Fibroblast of the aortic adventitia (primary cell): ENCODE measurements at places on chromosomes 1 and 21.

DNA sequence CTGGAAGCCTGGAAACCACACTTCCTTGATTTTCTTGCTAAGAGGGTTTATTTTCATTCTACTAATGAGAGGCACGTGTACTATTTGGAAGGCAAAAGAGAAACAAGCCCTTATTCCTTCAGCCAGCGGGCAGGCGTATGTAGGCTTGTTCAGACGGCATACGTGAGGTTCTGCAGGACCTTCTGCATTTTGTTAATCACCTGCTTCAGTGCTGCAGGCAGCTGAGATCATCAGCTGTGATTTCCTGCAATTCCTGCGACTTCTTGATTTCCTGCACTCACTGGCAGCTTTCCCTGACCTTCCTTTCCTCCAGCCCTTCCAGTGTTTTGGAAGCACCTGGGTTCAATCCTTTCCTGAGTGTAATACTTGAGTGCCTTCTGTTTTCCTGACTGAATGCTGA lies 43.4 kb downstream of the TSNAX start:
- peak; percentile 6 for DNase-seq

GRCh38 chr1:230868736-230869385 lies 540 bp upstream of the C1orf198 start:
- peak; percentile 46 for DNase-seq

DNA sequence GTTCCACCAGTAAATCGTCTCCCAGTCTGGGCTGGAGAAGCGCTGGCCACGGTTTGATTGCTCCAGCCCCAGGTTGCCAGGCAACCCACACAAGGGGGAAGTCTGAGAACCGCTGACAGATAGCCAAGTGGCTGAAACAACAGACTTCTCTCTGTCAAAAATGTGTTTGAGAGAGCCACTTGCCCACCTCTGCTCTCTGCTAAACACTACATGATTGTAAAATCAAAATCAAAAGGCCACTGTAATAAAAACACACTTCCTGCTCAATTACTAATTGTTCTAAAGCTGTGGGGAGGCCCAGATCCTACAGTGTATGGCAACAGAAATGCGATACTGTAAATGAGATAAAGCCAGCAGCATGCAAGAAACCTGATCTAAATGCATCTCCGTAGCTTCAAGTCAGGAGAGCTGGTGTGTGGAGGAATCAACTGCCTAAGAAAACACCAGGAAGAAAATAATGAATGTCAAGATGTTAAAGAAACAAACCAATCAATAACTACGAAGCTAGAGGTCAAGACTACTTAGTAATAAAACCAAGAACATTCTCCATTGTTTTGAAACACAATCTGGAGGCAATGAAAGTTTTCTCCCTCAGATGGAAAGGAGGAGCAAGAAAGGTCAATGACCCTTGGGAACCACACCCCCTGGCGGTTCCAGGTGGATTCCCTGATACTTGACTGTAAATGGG lies 121.2 kb downstream of the SLC45A1 start:
- peak; percentile 89 for DNase-seq

DNA sequence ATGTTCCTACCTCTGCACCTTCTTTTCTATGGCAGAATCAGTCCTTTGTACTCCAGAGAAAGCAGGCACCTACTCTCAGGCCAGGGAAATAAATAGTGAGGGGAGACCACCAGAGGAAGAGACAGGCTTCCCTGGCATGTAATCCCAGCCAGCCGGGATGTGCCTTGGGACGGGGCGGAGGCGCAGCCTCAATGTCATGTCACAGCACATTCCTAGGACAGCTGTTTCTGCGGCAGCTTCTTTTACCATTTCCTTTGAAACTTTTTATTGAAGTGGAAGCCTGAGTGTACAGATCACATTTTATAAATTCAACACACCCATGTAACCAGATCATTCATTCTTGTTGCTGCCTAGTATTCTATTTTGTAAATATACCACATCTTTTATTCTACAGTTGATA lies 67.9 kb upstream of the ZNF326 start:
- no peak for DNase-seq

GRCh38 chr1:39196244-39197215 lies 8.0 kb upstream of the MACF1 start:
- peak; percentile 72 for DNase-seq

- peak; percentile 81 for DNase-seq
These were observed 20.5 kb downstream of the MAPKAPK2 start for GRCh38 chr1:206705191-206705590.

- DNase-seq: peak; percentile 79
These were observed 5.2 kb upstream of the HLX start for GRCh38 chr1:220873868-220874655.

DNA sequence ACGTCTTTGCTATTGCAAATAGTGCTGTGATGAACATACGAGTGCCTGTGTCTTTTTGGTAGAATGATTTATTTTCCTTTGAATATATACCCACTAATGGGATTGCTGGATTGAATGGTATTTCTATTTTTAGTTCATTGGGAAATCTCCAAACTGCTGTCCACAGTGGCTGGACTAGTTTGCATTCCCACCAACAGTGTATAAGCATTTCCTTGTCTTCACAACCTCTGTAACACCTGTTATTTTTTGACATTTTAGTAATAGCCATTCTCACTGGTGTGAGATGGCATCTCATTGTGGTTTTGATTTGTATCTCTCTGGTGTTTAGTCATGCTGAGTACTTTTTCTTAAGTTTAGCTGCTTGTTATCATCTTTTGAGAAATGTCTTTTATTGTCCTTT lies 215.0 kb downstream of the FMN2 start:
- DNase-seq: peak; percentile 41

DNA sequence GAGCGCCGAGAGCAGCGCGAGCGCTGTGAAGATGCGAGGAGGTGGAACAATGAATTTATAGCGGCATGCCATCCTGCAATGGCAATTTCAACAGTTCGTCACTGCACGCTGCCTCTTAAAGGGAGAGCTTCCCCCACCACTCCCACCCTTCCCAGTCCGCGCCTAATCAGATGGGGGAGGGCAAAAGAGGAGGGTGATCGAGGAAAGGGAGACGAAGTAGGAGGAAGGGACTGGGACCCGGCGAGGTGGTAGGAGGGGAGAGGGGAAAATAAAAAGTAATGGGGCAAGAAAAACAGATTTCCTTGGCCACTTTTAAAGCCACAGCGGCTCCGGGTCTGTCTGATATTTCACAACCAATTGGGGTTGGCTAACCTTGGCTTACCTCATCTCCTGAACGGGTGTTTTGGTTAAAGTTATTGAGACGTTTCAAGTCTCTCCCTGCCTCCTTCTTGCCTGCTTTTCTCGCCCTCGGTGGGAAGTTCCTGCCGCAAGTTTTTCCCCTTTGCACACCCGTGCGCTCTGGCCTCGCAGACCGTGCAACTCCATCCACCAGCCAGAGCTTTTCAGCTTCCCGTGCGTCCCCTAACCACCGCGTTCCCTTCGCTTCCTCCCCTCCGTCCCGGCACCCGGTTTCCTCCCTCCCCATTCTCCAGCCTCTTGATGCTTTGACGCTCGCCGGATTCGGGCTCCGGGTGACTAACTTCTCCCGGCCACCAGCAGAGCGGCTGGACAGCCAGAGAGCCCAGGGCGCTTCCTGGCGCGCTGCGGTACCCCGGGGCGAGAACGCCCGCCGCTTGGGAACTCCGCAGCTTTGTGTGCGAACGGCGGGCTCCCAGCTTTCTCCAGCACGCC lies at the start of gene ADAMTS5:
Gene ADAMTS5 (minus strand): TSS at position 27 of the 852 bp plus-strand sequence. CDS start 697 bp downstream, outside the sequence.
- peak; percentile 83 for DNase-seq

DNA sequence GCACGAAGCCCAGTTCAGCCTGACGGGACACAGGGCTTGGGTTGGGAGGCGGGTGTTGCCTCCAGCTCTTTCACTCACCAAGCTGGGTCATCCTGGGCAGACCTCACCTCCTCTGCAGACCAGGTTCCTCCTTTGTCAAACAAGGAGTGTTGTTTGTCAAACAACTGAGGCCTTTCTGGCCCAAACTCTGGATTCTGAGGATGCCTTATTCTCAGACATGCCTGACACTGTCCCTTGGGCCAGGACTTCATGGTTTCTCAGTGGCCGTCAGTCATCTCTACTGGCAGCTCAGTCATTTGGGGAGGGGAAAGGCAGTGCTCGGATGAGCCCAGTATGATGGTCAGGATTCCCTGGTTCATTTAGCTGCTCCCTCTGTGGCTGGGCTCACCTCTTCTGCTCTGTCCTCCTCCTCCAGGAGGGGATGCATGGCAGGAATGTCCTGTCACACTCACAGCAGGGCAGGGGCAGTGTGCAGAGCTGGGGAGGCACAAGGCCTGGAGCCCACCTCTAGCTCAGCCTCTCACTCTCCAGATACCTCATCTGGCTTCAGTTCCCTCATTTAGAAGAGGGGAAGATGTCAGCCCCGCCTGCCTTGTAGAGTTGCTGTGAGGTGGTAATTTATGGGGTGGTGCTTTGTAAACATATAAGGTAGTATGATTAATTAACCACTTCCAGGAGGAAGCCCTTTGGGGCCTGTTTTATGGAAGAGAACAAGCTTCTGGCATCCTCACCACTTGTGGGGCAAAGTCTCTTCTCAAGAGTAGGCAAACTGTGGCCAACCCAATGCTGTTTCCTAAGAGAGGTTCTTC lies 20.6 kb downstream of the SLC2A1 start:
- DNase-seq: no peak

GRCh38 chr21:32356874-32357395 lies 35.9 kb downstream of the URB1 start:
- DNase-seq: no peak
